Heart left ventricle (tissue), 16 donors: ENCODE measurements at places on chromosomes 7 and 10. TPM values are rescaled to one million over a fixed set of nuclear protein-coding genes. Genes with fewer than 3 reads are reported as not detected.

The SMC3 gene
- total RNA-seq, result 25.9 TPM

GRCh38 chr10:92695679-92696605 is 6.2 kb downstream of the HHEX start:
- DNase-seq, result no peak

DNA sequence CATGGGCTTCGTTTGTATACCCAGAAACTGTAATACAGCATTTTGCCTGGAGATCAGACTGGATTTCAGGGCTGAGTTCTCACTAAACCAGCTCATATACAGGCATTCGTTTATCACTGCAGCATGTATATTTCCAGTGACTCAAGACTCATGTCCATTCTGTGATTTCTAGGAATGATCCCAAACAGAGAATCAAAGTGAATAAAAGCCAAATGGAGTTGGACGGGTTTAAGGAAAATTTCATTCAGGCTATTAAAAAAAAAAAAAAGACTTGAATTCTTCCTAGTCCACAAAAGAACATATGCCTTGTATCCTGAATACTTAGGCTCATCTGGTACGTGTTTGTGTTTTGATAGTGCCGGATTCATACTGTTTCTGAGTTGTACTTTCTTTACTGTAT is 46.8 kb downstream of the TET1 start:
- DNase-seq, result no peak

- no peak for DNase-seq
Observed at GRCh38 chr10:74439213-74439612, 288.2 kb downstream of the ADK start.

- DNase-seq, result no peak
Observed at GRCh38 chr10:115918812-115919211, 354.2 kb downstream of the GFRA1 start.
